ENCODE measurements at places on chromosomes 1 and 21. TPM values are rescaled to one million over a fixed set of nuclear protein-coding genes. Genes with fewer than 3 reads are reported as not detected.
A peak's percentile ranks its signal among the peaks of the same experiment; 100 is the strongest.

Gene RAP1GAP
- 9.7 TPM for total RNA-seq

Gene ANP32E
- 104 TPM for total RNA-seq

Gene CFAP74
- 0.39 TPM for total RNA-seq

Gene MCL1
- 212 TPM for total RNA-seq

Gene FAM131C
- 2.0 TPM for total RNA-seq

Gene VCAM1
- total RNA-seq, result 0.07 TPM

Gene AGT
- total RNA-seq, result 1.0 TPM

Gene NR1I3
- not detected for total RNA-seq

Gene RABGAP1L
- 76.9 TPM for total RNA-seq

Gene BRINP3
- 0.28 TPM for total RNA-seq

DNA sequence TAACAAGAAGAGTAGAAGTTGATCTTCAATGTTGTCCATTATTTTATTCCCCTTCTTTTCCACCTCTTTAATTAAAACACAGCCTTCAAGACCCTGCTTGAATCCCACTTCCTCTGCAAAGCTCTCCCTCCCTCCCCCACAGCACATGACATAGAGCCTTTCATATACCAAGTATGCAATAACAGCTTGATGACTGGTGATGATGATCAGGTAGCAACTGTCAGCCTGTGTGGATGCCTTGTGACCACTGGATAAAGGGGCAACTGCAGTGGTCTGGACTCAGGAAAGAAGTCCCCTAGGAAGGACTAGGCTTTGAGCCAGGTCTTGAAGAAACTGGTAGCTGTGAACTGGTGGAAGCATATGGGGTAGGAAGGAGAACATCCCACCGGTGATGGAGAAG lies 53.8 kb upstream of the PRDX6 start:
- no peak overlapping the region for H3K27ac ChIP-seq
- H3K36me3 ChIP-seq, result peaks cover 15% of the 10 kb centered on the region
- no peaks in the 10 kb centered on the region for H3K27me3 ChIP-seq

- peak overlapping the region; percentile 67 for H3K27ac ChIP-seq
- H3K4me3 ChIP-seq, result peak overlapping the region; percentile 89
- peak; percentile 62 for DNase-seq
Measured at GRCh38 chr1:179228783-179229213, 679 bp downstream of the ABL2 start.

DNA sequence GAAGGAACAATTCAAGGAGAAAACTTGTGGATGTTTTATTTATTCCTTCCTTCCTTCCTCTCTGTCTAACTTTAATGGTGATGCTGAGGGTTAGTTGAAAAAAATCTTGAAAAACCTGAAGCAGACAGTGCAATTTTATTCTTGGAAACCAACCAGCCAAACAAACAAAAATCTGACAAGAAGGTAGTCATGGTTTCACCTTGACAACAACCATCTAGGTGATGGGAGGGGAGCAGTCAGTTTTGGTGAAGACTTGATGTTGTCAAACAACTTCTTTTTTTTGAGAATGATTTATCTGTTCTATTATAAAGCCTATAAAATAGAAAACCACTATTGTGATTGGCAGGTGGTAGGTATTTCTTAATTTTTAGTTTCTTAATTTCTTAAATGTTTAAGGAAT lies 92.4 kb upstream of the GPR88 start:
- 0 out of 2 replicates have a peak, but pooled peaks cover 2% of the 10 kb centered on the region for H3K36me3 ChIP-seq
- H3K27ac ChIP-seq, result no peak overlapping the region
- DNase-seq, result no peak
- H3K27me3 ChIP-seq, result no peaks in the 10 kb centered on the region
- no peak overlapping the region for H3K4me3 ChIP-seq
- H3K4me1 ChIP-seq, result no peaks in the 10 kb centered on the region

DNA sequence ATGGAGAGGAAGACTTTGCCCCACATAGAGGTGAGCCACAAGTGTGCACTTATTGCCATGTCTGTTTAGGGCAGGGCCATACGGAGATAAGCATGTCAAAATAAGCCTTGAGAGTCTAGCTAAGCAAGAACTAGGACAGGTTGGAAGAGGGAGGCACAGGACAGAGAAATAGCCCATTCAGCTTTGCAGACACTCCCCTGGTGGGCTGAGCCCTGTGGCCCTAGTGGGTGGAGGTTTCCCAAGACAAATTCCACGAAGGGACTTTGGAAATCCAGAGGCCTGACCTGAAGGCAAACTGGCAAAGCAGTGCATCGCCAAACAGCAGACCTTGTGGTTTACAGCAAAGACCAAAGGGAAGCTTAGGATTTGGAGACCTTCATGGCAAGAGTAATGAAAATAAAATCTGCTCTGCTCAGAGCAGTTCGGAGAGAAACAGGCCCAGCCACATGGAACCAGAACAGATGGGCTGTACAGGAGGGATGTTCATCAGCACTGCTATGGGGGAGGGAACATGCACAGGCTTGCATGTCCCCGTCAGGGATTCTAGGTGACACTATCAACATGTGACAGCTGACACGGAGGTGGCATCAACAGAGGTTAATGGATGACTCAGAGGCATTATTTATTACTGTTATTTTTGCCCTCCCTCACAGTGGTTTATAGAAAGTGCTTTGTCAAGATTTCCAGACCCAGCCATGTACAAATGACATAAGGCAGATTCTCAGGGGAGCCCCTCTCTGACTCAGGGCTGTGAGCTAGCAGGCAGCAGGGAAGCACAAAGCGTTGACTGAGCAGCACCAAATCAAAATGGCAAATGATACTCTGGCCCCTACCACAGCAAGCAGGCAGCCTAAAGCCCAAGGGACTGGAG lies 90.1 kb upstream of the IRF2BP2 start:
- H3K36me3 ChIP-seq, result no peaks in the 10 kb centered on the region
- no peak overlapping the region for H3K4me3 ChIP-seq
- H3K4me1 ChIP-seq, result no peaks in the 10 kb centered on the region
- DNase-seq, result no peak
- H3K27ac ChIP-seq, result no peak overlapping the region
- H3K27me3 ChIP-seq, result no peaks in the 10 kb centered on the region

- no peaks in the 10 kb centered on the region for H3K27me3 ChIP-seq
- H3K36me3 ChIP-seq, result peaks cover 24% of the 10 kb centered on the region
- no peak for DNase-seq
- H3K4me1 ChIP-seq, result no peaks in the 10 kb centered on the region
- no peak overlapping the region for H3K4me3 ChIP-seq
Measured at GRCh38 chr1:171344473-171344820, 30.5 kb downstream of the FMO4 start.

DNA sequence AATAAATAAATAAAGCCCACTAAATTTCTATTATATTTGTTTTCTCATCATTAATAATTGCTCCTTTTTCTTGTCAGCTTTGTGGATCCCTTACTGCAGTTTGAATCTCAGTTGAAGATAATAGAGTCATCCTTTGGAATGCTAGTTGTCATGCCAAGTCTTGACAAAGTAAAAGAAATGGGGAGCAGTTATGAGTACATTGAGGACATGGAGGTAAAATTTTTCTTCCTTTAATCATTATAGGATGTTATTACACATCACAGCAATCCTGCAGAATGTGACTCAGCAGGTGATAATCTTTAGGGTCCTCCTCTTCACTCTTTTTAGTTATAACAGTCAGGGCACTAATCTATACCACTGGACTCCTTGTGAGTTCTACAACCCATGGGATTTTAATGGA lies 24.1 kb downstream of the MROH9 start:
- no peaks in the 10 kb centered on the region for H3K36me3 ChIP-seq
- no peak overlapping the region for H3K27ac ChIP-seq
- no peaks in the 10 kb centered on the region for H3K4me1 ChIP-seq
- no peak overlapping the region for H3K4me3 ChIP-seq

- H3K27ac ChIP-seq, result no peak overlapping the region
- peaks cover 16% of the 10 kb centered on the region for H3K4me1 ChIP-seq
- no peaks in the 10 kb centered on the region for H3K36me3 ChIP-seq
- H3K4me3 ChIP-seq, result no peak overlapping the region
- DNase-seq, result no peak
Measured at GRCh38 chr21:45328198-45329091, 40.8 kb upstream of the POFUT2 start.

- H3K27ac ChIP-seq, result no peak overlapping the region
- DNase-seq, result no peak
- H3K36me3 ChIP-seq, result no peaks in the 10 kb centered on the region
- no peaks in the 10 kb centered on the region for H3K27me3 ChIP-seq
- H3K4me3 ChIP-seq, result no peak overlapping the region
Measured at GRCh38 chr1:87279966-87280535, 48.6 kb upstream of the LMO4 start.

DNA sequence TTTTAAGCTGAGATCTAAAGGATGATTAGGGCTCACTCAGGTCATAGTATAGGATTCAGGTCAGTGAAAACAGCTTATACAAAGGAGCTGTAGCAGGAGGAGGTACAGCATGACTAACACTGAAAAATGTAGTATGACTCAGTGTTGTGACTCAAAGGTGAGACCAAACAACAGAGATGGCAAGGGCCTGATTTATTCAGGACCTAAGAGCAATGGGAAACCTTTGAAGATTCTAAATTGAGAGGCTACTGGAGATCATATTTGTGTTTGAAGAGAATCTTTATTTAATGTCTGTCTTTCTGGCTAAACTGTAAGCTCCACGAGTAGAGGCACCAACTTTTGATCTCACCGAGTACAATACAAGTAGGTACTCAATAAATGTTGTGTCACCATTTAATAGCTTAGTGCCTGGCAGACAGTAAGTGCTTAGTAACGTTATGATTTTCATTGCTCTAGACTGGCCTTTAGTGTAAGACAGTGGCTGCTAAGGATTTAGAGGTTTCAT lies 43.5 kb downstream of the PRKAA2 start:
- H3K4me3 ChIP-seq, result no peak overlapping the region
- no peaks in the 10 kb centered on the region for H3K36me3 ChIP-seq
- no peaks in the 10 kb centered on the region for H3K27me3 ChIP-seq
- no peak for DNase-seq

DNA sequence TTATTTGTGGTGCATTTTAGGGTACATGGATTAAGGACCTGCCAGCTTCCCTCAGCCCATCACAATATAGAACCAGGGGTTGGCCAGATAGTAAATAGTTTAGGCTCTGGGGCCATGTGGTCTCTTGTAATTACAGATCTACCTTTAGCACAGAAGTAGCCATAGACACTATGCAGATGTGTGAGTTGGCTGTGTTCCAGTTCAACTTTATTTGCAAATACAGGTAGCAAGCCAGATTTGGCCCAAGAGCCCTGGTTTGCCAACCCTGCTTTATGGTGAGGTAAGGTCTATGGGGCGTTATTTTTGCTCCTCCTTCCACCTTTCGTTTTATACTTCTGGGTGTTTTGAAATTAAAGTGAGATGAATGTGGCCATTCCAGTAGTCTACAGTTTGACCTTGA lies 48.7 kb downstream of the MRPS6 start:
- H3K27me3 ChIP-seq, result no peaks in the 10 kb centered on the region
- H3K4me1 ChIP-seq, result peaks cover 56% of the 10 kb centered on the region
- DNase-seq, result no peak
- H3K36me3 ChIP-seq, result peaks cover 24% of the 10 kb centered on the region

- DNase-seq, result no peak
- no peaks in the 10 kb centered on the region for H3K27me3 ChIP-seq
- no peak overlapping the region for H3K27ac ChIP-seq
Measured at GRCh38 chr1:41419584-41420295, 58.5 kb downstream of the FOXO6 start.

- no peaks in the 10 kb centered on the region for H3K27me3 ChIP-seq
- H3K4me1 ChIP-seq, result no peaks in the 10 kb centered on the region
- no peak overlapping the region for H3K4me3 ChIP-seq
- no peaks in the 10 kb centered on the region for H3K36me3 ChIP-seq
Measured at GRCh38 chr21:44994695-44995342, 55.0 kb downstream of the SLX9 start.

GRCh38 chr1:161866241-161866640 lies 100.1 kb downstream of the ATF6 start:
- H3K27me3 ChIP-seq, result no peaks in the 10 kb centered on the region
- H3K4me1 ChIP-seq, result no peaks in the 10 kb centered on the region
- H3K4me3 ChIP-seq, result no peak overlapping the region
- no peak overlapping the region for H3K27ac ChIP-seq
- DNase-seq, result no peak

GRCh38 chr1:1954831-1955441 lies 35.9 kb upstream of the TMEM52 start:
- H3K36me3 ChIP-seq, result no peaks in the 10 kb centered on the region
- no peaks in the 10 kb centered on the region for H3K27me3 ChIP-seq
- DNase-seq, result peak; percentile 41
- H3K4me1 ChIP-seq, result peaks cover 4% of the 10 kb centered on the region
- no peak overlapping the region for H3K4me3 ChIP-seq
- peak overlapping the region; percentile 92 for H3K27ac ChIP-seq

DNA sequence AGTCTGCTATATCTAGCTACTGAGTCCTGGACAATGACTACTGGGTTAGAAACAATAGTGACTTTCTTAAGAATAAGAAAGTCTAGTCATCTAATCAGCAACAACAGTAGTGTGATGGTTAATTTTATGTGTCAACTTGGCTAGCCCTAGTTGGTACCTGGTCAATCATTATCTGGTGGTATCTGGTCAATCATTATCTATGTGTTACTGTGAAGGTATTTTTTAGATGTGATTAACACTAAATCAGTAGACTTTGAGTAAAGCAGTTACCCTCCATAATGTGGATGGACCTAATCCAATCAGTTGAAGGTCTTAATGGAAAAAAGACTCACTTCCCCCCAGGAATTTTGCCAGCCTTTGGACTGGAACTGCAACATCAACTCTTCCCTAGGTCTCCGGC lies 312.6 kb downstream of the SIPA1L2 start:
- H3K4me3 ChIP-seq, result no peak overlapping the region
- H3K4me1 ChIP-seq, result peaks cover 8% of the 10 kb centered on the region
- H3K27me3 ChIP-seq, result peaks cover 9% of the 10 kb centered on the region
- H3K27ac ChIP-seq, result no peak overlapping the region

DNA sequence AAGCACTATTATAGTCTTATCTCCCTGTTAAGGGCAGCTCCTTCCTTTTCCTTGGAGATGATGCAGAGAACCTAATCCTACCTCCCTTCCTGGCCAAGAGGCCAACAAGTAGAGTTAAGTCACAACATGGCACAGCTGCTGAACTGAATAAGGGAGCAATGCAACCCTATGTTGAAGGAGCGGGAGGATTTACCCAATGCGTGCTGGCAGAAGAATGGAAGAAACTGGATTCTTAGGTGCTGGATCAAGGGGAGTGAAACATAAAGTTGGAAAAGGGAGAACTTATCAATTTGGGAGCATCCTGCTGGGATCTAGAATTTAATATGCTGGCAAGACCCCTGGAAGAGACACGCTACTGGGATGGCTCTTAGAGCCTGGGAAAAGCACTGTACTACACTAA lies 12.0 kb upstream of the HUNK start:
- H3K4me1 ChIP-seq, result no peaks in the 10 kb centered on the region
- DNase-seq, result no peak
- H3K36me3 ChIP-seq, result no peaks in the 10 kb centered on the region
- H3K27ac ChIP-seq, result no peak overlapping the region
- no peaks in the 10 kb centered on the region for H3K27me3 ChIP-seq

- H3K27ac ChIP-seq, result peak overlapping the region; percentile 77
- no peak for DNase-seq
- no peak overlapping the region for H3K4me3 ChIP-seq
- H3K27me3 ChIP-seq, result no peaks in the 10 kb centered on the region
- H3K4me1 ChIP-seq, result peaks cover 1% of the 10 kb centered on the region
- H3K36me3 ChIP-seq, result peaks cover 41% of the 10 kb centered on the region
Measured at GRCh38 chr1:32172621-32173245, 6.7 kb upstream of the TXLNA start.

All from WTC11 (cell line).